ENCODE measurements at places on chromosomes 1 and 21.

GRCh38 chr21:35011681-35012080, 37.4 kb downstream of the RUNX1 start:
- DNase-seq = no peak

DNA sequence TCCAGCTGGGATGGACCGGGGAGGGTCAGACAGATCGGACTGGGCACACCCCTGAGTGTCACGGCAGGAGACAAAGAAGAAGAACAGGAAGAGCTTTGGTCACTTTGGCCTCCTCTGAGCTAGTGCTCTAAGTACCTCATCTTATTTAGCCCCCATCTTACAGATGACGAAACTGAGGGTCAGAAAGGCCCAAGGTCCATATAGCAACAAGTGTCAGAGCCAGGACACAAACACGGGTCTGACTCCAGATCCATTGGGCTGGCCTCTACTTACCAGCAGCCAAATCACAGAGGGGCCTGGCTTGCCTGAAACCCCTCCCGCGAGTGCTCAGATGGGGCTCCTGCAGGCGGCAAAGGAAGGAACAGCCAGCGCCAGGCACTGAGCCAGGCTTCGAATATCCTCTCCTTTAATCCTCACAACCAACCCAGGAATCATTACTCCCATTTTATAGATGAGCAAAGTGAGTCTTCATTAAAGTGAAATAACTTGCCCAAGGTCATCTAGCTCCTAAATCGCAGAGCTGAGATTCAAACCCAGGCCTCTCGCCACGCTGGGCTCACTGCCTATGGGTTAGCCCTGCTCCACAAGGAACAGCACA, 25.7 kb upstream of the SELENON start:
- no peak for DNase-seq

- no peak for DNase-seq
Measured at GRCh38 chr1:26265405-26265804, 14.5 kb upstream of the SH3BGRL3 start.

- no peak for DNase-seq
Measured at GRCh38 chr1:187433598-187433997, 604.8 kb downstream of the PLA2G4A start.

DNA sequence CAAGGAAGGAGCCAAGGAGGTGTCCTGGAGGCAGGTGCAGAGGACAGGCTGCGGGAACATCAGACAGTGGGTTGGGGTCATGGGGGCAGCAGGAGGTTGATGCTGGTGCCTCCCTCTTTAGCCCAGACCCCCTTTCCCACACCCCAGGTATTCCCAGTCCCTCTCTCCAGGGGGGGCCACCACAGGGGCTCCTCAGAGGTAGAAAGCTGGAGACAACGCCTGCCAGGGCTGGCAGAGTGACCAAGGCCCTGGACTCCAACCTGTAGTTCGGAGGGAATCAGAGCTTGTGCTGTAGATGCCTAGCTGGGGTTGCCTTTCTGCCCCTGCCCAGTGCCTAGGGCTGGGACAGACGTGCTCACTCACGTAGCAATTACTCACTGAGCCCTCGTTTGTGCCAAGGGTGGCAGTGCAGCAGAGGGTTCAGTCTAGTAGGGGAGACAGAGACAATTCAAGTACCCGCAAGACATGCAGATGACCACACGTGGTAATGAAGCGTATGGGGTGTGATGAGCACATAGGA, 148.2 kb downstream of the PTPRU start:
- no peak for DNase-seq

DNA sequence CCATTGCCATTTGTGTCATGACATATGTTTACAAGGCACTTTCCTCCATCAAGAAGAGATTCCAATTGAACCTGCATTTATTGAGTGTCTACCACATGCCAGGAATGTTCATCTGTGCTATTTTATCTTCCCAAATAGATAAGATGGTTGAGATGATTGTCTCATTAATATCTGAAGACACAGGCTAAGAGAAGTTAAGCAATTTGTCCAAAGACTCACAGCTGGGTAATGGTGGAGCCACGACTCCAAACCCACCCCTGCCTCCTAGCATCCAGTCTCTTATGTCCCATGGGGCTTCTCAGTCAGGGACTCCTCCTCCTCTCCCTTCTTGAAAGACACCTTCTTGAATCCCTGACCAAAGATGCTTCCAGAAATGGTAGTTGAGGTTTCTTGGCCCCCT, 68.1 kb downstream of the STUM start:
- no peak for DNase-seq

- DNase-seq = no peak
Measured at GRCh38 chr1:148315071-148315811, 163.2 kb upstream of the NBPF11 start.

- no peak for DNase-seq
Measured at GRCh38 chr1:93015590-93015989, 54.3 kb upstream of the DIPK1A start.

DNA sequence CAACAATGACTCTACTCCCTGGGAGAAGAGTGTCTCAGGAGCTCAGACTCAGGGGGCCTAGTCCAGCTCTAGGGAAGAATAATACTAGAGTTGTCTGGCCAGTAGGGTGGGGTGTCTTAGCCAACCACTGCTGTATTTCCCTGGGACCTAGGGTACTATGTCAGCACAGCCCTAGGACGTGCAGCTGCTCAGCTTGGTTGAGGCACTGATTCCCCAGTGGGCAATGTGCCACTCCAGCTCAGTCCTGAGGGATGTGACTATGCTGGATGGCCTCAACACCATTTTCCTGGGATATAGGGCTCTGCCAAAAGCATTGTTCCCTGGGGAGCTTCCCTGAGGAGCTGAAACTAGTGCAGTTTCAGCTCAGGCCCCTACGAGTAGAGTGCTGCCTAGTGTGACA, 47.4 kb downstream of the TNN start:
- no peak for DNase-seq

GRCh38 chr1:112358061-112358770, 37.8 kb upstream of the CTTNBP2NL start:
- DNase-seq = no peak

DNA sequence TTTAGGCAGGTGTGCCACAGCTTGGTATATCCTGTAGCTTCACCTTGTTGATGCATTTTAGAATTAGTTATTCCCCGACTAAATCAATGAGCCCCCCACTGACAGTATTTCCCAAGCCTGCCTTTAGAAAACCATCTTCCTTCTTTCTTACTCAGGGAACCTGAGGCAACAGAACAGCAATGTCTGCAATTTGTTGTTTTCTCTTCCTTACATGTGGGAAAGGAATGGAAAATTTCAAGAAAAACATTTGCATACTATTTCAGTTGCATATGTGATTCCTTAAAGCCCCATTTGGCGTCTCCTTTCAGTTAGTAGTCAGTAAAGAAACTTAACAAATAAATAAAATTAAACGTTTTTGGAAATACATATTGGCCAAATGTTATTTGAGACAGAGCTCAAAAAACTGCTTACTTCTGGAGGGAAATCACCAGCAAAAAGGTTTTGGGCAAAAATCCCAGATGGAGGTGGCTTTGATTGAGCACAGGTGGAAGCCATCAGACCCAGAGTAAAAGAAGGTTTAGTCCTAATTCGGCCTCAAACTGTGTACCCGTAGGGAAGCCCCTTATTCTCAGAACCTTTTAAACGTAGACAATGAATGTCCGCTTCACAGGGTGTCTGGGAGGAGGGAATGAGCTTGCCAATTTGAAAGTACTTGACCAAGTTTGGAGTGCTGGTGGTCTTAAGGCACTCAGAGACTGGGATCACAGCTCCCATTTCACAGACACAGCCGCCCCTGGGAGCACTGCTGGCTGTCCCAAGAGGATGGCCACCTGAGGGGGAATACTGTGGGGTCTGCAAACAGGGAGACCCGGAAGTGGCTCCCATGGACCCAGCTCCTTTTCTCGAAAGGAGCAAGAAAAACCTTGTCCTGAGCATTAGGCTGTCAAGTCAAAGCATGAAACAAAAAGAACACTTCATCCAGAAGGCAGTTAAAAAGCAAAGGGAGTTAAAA, 9.4 kb downstream of the LHX4 start:
- no peak for DNase-seq

- DNase-seq = no peak
Measured at GRCh38 chr1:153343811-153344717, 4.6 kb downstream of the PGLYRP4 start.

DNA sequence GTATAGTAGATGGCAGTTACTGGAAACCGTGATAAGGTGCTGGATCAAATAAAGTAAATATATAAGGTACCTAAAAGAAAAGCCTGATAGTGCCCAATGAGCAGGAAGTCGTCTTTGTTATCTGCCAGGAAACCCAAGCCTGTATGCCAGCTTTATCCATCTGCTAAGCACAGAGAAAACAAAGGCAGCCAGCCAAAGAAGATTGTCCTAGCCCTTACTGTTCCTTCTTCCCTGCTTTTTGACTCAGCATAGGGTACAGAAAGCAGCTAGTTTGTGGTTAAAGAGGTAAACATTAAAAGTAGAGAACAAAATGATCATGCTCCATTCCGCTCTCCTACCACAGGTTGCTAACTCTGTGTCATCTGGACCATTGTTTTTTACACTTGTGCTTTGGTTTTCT, 10.1 kb downstream of the KRTAP22-2 start:
- DNase-seq = no peak

DNA sequence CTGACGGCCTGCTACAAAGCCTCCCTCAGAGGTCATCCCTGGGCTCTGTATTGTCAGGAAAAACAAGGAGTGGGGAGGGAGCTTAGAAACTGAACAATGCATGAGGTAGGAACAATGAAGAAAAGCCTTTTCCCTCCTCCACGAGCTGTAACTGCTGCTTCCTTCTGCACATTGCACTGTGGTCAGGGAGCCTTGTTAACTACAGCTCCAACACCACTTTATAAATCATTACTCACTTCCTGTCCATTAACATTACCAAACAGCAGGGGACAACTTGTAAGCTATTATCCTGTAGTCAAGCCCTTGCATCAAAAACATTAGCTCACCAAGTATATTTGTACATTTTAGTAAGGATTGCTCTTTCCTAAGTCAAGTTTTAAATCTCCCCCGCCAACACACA, 336.0 kb upstream of the NR5A2 start:
- peak; percentile 42 for DNase-seq

DNA sequence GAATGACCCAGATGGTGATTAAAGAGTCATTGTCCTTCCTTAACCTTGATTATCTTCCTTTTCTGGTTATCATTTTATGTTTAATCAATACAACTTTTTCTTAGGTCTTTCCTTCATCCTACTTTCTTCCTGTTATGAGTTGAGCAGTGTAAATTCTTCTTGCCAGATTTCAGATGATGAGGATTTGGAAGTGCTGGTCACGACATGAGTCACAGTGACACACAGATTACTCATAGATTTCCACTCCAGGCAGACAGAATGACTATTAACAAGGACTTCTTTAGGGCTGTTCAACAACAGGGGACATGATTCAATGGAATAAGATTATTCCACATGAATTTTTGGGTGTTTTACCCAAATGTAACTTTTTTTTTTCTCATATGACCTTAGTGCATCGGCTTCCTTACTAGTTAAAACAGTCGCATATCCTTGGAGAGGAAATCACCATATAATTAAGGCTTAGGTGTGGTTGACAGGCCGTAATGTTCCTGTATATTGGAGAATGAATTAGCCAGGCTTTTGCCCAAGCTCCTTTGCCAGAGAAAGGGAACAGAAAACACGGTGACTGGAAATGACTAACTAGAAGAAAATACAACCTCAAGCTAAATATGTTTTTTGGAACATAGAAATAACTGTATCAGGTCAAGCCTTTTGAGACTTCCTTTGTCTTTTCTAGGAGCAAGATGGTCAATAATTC, 44.2 kb downstream of the PRRX1 start:
- DNase-seq = peak; percentile 98

- no peak for DNase-seq
Measured at GRCh38 chr1:6426277-6426971, 1.8 kb downstream of the ESPN start.

- no peak for DNase-seq
Measured at GRCh38 chr1:36116901-36117300, 8.1 kb downstream of the COL8A2 start.

DNA sequence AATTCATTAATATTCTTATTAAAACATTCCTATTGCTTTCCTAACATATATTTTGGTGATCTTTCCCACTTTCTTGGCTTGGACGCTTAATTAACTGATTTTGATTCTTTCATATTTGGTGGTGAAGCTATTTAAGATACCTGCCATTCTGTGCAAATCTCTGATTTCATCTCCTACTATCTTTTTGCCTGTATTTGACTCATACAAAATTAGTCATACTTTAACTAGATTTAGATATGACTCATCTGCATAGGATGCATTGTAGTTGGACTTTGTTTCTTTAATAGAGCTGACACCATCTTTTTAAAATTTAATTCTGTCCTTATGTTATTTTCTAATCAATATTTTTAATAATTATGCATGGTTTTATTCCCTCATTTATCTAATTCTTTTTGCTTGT, 93.8 kb upstream of the PLPPR4 start:
- DNase-seq = no peak

- DNase-seq = no peak
Measured at GRCh38 chr1:118147522-118147921, 37.5 kb downstream of the SPAG17 start.

GRCh38 chr1:20496241-20496661, 10.2 kb upstream of the CAMK2N1 start:
- peak; percentile 99 for DNase-seq

GRCh38 chr1:205351984-205352713, 4.6 kb downstream of the KLHDC8A start:
- no peak for DNase-seq

GRCh38 chr1:32241001-32241763, 5.8 kb upstream of the FAM167B start:
- DNase-seq = no peak

DNA sequence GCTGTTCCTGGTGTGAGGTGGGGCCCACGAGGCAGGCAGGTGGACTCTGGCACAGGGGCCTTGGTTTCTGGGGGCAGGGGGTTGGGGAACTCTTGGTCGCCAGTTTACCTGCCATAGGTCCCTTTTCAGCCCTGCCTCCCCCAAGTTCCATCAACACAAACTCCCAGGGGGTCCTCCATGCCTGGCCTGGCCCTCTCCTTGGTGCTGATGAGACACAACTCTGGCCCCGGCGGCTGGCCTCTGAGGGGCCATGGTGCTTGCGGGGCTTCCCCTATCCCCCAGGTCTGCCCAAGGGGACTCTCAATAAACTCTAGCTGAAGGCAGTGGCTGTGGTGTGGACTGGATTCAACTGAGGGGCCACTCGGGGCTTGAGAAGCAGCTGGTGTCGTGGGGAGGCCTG, 16.0 kb downstream of the HTR6 start:
- no peak for DNase-seq

GRCh38 chr1:201543871-201544642, 5.1 kb downstream of the NAV1 start:
- DNase-seq = no peak

- DNase-seq = no peak
Measured at GRCh38 chr1:7284839-7285435, 486.2 kb upstream of the VAMP3 start.

DNA sequence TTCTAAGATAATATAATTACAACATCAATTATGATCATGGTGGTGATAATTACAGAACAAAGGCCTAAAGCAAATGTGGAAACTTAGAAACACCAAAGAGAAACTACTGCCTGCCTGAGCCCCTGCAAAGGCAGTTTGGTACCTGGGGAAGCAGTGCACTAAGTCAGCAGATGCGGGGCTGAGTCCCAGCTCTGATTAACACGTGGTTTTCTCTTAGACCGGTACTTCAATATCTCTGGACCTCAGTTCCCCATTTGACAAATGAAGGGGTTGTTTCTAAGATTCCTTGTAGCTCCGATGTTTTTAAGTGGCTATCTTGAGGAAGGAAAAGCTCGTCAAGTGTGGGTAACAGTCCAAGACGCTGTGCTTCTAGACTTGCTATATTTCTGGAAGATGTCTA, 16.7 kb upstream of the PLEKHA6 start:
- no peak for DNase-seq
